ENCODE measurements at places on chromosomes 11 and 22.

DNA sequence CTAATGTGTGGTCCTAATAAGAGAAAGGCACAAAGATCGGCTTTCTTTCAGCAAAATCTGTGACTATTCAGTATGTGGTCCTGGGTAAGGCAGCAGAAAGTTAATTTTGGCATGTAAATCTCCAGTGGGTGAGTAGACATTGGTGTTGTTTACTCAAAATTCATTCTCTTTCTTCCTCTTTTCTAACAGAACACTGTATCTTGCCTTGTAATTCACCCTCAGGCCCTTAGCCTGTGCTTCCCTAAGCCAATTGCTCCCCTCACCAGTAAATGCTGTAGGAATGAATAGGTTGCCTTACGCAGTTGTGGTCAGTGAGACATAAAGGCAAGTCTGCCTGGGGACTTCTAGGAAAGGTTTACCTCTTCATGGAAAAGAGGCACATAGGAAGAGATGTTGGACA, 49.9 kb upstream of the PDE3B start:
- DNase-seq = no peak

DNA sequence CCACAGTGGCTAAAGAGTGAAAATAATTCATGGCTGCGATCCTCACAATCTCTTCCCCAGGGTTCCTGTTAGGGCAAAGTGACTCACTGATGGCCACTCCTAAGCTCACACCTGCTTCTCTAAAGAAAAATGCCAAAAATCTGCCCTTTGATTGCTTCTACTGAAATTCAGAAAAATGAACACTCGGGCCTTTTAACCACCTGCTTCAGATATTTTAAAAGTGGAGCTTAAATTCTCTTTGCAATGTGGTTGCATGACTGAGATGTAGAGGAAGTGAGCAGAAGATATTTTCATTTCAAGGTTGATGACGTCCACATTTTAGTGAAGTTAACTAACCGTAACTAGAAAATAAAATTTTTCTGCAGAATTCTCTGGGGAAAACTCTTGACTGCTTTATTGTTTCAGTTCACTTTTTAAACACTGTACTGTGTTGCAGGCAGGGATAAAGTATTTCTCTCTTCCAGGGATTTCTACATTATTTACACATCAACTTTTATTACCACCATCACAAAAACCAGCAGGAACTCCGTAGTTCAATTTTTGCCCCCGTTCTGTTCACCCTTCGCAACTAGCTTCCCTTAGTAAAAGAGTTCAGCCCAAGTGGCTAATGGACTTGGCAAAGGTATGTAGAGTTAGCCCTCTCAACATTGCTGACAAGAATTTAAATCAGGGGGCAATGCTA, 8.5 kb downstream of the RAB30 start:
- DNase-seq = no peak

GRCh38 chr11:64563966-64564365, 27.1 kb upstream of the SLC22A12 start:
- DNase-seq = no peak

GRCh38 chr11:11502263-11502861, 119.4 kb downstream of the GALNT18 start:
- no peak for DNase-seq

DNA sequence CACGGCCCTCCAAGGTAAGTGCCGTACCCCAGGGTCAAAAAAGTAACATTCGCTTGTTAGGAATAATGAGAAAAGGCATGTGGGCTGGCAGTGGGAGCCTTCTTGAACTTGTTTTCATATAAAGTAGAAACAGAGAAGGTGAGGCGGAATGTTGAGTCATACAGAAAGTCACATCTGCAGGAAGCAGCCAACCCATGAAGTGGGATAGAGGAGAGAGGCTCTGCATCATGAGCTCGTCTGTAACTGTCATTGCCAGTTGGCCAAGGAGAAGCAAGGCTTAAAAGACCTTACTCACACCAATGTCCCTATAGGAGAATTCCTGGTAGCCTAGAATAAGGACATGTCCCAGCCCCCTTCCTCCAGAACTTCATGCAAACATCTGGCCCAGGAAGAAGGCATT, 253.3 kb downstream of the BUD13 start:
- DNase-seq = no peak

GRCh38 chr11:77095551-77096490, 6.8 kb upstream of the OMP start:
- DNase-seq = no peak

DNA sequence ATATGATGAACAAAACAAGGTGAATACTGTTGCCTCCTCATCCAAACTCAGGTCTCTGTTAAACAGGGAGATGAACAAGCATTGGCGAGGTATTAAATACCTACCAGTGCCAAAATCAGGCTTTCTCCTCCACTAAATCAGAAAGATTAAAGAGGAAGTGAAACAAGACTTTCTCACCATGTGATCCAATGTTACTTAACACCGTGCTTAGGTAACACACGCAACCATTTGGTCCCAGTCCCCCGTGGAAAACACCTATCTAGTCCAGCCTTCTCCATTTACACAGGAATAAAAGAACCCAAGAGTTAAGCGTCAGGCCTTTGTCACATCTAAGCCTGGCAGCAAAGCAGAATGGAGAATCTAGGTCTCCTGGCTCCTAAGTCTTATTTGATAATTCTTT, 34.5 kb downstream of the TENM4 start:
- no peak for DNase-seq

GRCh38 chr11:103548838-103549237, 439.6 kb downstream of the DYNC2H1 start:
- DNase-seq = no peak

DNA sequence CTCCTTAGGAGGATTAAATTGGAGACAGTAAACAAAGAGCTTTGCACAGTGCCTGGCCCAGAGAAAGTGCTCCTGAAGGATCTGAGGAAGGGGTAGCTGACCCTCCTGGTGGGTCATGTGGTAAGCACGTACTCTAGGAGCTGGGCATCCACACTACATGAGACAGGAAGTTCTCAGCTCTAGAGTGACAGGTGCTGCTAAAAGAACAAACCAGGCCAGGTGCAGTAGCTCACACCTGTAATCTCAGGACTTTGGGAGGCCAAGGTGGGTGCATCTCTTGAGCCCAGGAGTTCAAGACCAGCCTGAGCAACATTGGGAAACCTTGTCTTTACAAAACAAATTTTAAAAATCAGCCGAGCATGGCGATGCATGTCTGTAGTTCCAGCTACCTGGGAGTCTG, 13.1 kb downstream of the SLC43A1 start:
- peak; percentile 8 for DNase-seq

DNA sequence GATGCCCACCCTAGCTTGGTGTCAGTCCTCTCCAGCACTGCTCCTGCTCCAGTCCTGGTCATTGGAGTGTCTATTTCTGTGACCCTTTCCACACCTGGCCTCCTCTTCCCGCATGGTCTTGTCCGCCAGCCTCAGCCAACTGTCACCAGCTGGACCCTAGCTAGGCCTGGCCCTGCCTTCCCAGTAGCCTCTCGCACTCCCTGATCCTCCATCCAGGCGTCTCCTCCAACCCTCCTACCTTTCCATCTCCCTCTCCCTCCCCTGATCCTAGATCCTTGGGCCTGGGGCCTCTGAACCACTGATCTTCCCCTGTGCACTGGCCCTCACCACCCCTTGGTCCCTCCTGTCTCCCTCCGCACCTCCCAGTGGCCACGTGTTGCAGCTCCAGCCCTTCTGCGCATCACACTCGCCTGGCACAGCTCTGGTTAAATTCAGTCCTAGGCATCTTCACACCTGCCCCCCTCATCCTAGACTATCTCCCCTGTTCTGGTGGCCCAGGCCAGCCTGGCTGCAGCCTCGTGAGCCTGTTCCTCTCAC, 9.9 kb downstream of the SYNGR1 start:
- no peak for DNase-seq

- DNase-seq = peak; percentile 79
Measured at GRCh38 chr22:42461511-42461910, 29.3 kb upstream of the NFAM1 start.

DNA sequence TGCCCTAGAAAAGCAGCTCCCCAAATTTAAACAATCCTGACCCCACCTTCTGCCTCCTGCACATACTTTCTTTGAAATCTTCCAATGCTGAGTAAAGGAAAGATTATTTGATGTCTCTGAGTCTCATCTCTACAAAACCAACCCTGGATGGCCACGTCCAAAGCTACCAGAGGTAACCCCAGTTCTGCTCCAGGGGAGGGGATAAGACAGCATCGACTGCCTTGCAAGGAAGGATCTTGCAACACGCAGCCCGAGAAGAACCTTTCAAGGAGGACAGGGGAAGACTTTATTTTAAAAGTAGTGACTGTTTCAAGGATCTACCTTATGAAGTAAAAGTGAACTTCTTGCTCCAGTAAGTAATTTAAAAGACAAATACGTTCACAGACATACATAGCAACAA, 66.5 kb upstream of the TMEM45B start:
- DNase-seq = no peak

DNA sequence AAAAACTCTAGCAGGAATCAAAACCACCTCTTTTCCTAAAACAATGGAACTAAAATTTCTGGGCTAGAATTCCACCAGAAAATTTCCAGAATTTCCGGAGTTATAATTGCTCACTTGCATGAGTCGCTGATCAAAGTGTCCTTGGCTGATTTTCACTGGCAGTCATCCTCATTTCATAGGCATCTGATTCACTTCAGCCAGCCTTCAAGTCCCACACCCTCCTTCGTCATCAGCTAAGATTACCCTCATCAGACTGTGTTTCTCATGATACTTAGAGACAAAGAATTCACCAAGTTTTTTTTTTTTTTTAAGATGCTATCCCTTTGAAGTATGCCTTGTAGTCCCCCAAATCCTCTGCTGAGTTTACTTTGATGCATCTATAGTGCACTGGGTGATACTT, 71.5 kb upstream of the RAB38 start:
- no peak for DNase-seq

DNA sequence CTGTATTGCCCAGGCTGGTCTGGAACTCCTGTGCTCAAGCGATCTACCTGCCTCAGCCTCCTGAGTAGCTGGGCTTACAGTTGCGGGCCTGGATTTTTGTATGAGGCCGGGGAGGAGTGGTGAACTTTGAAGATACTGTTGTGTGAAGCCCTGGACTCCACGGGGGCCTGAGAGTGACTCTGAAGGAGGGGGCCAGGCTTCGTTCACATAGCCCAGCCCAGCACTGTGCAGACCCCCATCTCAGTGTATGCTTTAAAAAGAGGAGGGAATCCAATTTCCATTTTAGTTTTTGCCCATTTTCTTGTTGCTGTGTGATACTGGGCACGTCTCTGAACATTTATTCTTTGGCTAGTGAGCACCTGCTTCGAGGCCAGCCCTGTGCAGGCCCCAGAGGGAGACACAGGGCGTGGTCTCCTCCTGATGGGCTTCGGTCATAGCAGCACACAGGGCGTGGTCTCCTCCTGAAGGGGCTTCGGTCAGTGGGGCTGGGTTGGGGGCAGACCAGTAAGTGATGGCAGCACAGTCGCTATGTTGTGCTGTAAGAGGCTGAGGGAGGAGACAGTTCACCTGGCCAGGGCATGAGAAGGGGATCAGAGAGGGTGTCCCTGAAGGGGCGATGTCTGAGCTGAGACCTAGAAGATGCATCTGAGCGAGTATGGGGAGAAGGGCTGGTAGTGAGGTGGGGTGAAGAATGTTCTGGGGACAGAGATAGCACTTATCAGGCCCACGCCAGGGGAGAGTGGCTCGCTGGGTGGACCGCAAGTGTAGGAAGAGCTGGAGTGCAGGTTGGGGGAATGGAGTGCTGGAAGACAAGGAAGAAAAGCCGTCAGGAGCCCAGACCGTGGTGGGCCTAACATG, 14.0 kb downstream of the SAMM50 start:
- no peak for DNase-seq

GRCh38 chr11:117095284-117096161, 2.7 kb downstream of the SIK3 start:
- no peak for DNase-seq

- DNase-seq = no peak
Measured at GRCh38 chr22:26429458-26430286, 612 bp downstream of the ASPHD2 start.

DNA sequence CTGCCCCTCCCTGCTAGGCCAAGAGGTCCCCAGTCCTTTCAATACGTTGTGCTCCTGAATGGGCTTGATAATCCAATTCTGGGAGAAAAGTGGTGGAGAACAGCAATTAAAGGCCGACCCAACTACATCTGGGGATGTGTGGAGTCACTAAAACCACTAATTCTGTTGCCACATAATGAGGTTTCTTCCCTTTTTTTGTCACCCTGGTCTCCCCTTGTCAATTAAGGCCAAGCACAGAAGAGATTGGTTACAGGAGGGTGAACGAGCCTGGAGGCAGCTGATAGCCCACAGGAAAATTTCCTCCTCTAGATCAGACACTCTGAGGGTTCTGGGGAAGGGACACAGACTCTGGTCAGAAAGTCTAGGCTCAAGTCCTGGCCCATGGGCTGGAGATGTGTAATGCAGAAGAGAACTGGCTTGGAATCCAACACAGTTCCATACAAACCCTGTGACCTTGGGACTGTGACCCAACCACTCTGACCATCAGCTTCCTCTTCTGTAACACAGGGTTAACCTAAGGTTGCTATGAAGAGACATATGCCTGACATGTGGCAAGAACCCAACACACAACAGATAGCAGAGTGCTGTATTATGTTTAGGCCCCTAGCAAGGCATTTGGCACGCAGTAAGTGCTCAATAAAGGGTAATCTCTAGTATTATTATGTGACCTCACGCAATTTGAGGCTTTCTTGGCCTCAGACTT, 146.4 kb downstream of the CHST1 start:
- no peak for DNase-seq
